Eye (tissue), 1 donor: ENCODE measurements at places on chromosomes 12 and 14.

- no peak for DNase-seq
These were observed 4.6 kb upstream of the RD3L start for GRCh38 chr14:103946975-103947374.

GRCh38 chr12:72368719-72369422 is 96.7 kb downstream of the TRHDE start:
- no peak for DNase-seq

GRCh38 chr14:99659333-99659741 is 14.4 kb downstream of the HHIPL1 start:
- no peak for DNase-seq

DNA sequence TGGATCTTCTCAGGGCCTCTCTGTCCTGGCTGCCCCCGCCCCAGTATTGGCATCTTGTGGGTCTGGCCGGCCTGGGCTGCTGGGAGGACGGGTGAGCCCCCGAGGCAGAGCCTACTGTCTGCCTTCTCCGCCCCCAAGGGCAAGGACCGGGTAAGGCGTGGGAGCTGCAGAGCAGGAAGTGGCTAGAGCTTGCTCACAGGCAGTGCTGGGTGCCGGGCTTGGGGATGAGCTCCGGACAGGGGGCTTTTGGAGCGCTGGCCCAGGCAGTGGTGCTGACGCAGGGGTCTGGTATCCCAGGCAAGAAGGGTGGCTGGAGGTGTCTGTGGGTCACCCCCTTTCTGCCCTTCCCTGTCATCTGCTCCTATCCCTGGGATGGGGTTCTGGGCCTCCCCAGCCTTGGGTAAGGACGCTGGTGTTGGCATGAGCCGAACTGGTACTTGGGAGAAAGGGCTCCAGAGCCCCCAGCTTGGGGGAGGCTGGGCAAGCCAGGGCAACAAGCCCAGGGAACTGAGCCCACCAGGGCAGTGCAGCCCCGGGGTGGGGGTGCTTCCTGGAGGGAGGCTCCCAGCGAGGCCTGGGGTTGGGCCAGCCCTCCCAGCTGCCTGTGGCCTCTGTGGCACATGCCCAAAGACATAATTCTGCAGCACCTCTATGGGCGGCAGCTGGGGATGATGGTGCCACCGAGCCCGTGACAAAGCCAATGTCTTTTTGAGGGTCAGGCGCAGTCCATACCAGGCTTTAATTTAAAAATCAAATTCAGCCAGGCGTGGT is 126.3 kb downstream of the KIF26A start:
- no peak for DNase-seq

DNA sequence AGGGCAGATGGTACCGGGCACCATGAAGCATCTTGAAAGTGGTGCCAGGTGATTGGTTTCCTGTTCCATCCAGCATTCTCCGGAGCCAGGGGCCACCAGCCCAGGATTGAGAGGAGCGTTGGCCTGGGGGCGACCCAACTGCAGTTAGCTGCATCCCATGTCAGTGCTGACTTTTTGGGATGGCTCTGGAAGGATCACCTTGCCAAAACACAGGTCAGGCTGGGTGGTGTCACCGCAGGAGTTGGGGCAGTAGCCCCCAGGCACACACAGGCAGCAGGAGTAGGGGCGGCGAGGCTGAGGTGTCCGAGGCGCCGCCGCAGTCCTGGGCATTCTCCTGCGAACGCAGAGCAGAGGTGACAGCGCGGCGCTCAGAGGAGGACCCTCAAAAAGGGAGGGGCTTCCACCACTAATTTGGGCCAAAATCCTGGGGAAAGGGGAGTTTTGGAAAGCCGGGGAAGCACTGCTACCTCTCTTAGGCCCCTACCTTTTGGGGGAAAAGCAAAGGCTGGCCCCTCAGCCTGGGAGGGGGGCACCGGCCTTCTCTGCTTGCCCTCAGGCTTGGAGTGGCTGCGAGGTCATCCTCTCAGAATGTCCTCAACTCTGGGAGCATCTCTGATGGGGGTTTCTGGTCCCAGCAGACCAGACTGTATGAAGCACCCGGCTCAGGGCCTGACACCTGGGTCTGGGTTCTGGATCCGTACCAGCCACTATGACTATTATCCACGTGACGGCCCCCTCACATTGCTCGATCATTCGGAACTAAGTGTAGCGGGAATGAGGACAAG is 26.7 kb upstream of the LRTM2 start:
- DNase-seq: no peak

DNA sequence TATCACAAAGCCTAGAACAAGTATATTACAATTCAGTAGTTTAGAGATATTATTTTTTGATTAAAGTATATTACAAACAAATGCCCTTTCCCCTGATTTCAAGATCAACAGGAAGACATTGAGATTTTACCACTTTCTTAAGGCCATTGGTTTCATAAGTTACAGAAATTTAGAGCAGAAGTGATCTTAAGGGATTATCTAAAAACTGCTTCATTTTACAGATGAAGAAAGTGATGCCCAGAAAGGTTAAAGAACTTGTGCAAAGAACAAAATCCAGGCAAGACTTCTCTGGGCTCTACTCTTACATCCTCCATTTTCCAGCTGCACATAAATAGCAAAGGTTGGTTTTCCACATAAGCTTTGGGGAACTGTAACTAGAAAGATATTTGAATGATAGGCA is 87.5 kb downstream of the DUSP6 start:
- DNase-seq: no peak

DNA sequence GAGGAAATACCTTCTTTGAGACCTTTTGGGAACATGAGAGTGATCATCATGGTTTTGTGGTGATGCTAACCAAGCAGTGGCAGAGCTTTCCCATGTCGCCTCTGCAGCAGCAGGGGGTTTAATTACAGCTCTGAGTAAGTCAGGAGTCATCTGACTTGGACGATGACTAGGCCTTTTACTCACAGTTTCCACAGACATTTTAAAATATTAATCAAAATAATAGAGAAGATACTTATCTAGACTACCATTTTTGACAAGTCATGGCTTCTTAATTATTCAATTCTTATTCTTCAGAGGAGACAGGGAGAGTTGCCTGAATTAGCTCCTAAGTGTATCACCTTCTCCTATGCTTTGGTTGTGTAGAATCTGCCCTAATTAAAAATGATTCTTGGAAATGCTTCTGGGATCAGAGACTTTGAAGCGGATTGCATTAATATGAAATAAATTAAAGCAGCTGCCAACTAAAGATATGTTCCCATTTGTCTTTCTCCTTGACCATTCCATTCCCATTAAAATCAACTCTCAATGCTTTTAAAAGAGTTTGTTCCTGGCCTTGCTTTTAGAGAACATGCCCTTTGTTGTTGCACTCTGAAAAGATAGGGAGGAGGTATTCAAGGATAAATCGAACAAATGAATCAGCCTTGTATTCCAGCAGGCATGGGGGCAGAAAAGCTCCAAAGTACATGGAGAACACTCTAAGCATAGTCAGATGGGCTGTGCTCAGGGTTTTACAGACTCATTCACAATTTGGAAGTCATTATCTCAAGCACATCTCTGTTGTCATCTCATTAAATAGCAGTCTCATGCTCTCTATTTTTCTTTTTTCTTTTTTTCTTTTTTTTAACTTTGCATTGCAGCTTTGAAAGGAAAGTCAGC is 7.7 kb upstream of the IFNG-AS1 start:
- peak; percentile 6 for DNase-seq

DNA sequence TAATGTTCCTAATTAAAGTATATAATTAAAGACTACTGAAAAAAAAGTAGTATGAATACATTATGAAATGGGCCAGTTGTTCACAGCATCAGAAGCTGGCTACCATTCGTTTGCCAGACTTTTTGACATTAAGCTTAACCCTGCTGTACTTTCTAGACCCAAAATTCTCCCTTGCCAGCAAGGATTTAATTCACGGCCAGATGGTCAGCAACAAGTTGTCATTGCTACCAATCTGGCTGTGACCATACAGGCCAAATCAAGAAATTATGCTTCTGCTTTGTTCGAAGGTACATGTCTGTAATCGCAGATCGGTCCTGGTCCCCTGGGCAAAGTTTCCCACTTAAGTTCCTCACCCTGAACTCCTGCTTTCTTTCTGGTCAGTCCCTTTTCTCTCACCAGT is 217.7 kb upstream of the ATXN7L3B start:
- DNase-seq: no peak

DNA sequence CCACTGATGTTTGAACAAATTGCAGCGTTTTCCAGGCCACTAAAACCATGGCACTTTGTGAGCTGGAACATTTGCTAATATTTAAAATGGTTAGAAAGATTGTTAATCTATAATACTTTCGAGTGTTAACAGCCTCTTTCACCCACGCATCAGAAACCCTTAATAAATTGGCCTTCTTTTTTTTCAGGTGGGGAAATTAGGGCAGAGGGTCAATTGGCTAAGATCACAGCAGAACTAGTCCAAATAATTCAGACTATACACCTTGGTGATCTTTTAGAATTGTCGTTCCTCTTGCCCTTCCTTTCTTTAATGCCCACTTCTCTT is 105.8 kb downstream of the PTCSC3 start:
- no peak for DNase-seq

DNA sequence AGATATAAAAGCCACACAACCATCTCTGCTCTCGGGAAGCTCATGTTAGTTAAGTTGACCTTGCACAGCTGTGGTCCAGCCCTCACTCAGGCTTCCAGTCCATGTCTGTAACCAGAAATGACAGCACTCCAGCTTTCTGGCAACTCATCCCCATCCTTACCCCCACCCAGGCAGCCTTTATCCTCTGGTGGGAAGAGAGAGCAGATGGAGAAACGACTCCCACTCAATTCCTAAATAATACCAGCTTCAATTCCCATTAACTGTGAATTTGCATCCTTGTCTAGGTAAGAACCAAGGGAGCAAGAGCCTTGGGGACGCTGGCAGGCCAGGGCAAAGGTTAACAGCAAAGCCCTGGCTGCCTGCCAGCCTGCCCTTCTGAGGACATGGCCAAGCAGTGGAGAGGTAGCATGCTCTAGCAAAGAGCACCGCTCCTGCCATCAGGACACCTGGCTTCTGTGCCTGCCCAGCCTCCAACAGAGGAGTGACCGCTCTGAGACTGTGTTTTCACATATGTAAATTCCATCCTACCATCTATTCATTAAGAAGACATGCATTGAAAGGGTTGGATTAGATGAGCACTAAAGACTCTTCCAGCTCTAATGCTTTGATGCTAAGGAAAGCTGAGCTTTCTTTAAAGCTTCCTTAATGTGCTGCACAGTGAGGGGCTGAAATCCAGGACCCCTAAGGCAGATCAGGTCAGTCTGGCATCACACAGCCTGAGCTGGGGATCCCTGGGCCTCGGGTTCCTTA is 236.1 kb downstream of the GRIN2B start:
- peak; percentile 85 for DNase-seq

DNA sequence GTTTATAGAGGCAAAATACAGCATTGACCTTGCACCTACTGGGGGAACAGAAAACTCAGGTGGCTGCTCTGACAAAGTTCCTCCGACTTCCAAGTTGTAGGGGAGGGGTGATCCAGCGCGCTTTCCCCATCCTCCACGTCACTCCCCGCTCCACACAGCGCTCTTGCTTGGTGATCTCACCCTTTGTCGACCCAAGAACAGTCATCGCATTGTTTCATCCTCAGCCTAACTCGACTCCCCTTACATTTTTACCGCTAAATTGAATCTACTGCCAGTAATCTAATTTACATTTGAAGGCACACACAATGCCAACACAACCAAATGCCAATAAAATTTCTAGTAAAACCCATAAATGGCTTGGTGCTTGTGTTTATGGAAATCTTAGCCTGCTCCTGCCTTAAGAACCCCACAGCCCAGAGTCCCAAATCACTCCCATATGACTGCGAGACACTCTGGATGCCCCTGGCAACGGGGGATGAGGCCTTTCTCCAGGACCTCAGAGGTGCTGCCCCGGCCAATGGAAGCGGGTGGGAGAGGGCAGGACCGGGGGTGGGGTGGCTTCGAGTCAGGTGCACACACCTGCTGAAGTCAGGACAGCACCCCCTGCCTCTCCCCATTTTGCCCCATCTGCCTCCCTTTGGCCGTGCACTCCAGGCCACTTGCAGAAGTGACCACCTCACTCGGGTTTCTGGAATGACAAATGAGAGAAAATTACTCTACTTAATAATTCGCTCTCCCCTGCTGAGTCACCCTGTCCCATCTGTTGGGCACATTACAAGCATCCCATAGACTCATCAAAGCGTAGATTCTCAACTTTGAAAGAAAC is 98.2 kb upstream of the GSC start:
- peak; percentile 73 for DNase-seq

DNA sequence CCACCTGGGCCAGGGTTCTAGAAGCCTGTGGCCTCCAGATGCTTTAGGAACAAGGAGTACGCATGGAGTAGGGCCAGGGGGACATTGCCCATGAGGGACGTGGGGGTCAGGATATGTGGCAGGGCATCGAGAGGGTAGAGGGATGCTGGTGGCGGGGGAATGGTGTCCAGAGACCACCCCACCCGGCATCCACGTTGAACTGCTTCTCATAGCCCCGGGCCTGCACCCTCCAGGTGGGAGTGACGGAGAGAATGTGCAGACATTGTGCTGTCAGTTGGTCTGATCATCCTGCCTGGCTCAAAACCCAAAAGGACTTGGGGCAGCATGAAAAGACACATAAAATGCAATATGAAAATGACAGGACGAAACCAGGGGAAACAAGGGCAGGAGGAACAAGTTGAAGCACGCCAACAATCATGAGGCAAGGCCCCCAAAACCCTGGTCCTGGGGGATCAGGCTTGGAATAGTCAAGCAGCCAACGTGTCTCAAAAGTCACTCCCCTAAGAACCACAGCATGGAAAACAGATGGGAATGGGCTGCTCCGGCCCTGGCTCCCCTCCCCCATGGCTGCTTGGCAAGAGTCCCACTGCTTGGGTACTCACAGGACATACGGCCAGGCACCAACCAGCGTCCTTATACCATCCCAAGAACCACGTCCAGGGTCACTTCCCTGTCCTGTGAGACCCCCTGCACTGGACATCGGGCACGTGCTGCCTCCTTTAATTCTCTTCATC is 117.9 kb downstream of the DICER1 start:
- DNase-seq: no peak

DNA sequence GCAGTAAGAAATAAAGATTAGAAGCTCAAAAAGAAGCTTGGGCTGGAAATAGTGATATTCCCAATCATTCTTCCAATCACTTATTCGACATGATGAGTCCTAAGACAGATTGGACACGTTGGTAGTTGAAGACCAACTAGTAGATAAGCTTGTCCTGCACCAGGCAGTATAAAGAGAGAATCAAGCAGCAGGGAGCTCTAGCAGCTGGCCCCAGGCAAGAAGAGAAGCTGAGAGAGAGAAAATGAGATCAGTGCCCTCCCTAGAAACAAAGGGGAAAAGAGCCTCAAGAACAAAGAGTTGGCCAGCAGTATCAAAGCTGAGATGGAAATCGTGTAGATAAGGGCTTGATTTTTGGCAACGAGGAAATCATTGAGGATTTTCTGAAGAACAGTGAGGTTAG is 20.6 kb downstream of the RASSF8 start:
- no peak for DNase-seq

DNA sequence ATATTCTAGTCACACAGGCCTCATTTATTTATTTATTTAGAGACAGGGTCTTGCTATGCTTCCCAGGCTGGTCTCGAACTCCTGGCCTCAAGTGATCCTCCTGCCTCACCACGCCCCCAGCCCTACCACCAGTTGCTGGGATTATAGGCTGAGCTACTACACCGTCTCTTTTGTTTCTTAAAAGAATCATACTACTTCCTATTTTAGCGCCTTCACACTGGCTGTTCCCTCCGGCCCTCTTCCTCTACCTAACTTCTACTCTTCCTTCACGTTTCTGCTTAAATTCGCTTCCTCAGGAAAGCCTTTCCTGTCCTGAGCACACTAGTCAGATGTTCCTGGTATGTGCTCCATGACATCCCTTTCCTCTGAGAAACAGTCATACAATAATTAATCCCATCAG is 6.4 kb upstream of the MRPL42 start:
- no peak for DNase-seq

GRCh38 chr12:125220404-125221273 is 155.4 kb downstream of the AACS start:
- peak; percentile 68 for DNase-seq
